Lung (tissue), 17 donors: ENCODE measurements at places on chromosomes 1 and 21. TPM values are rescaled to one million over a fixed set of nuclear protein-coding genes. Genes with fewer than 3 reads are reported as not detected.

- peak; percentile 64 for DNase-seq
- H3K4me3 ChIP-seq, result no peak overlapping the region
- H3K36me3 ChIP-seq, result no peaks in the 10 kb centered on the region
Observed at GRCh38 chr1:197915862-197916499, 1.2 kb upstream of the LHX9 start.

- H3K4me3 ChIP-seq, result no peak overlapping the region
- DNase-seq, result peak; percentile 88
- H3K36me3 ChIP-seq, result no peaks in the 10 kb centered on the region
- peaks cover 3% of the 10 kb centered on the region for H3K4me1 ChIP-seq
- H3K27ac ChIP-seq, result peak overlapping the region; percentile 84
- no peaks in the 10 kb centered on the region for H3K27me3 ChIP-seq
Observed at GRCh38 chr1:94854458-94855306, 34.5 kb downstream of the SLC44A3 start.

- H3K27ac ChIP-seq, result no peak overlapping the region
- no peak for DNase-seq
- no peak overlapping the region for H3K4me3 ChIP-seq
Observed at GRCh38 chr1:234889643-234890042, 239.0 kb downstream of the TOMM20 start.

TMCC2 gene
- 27.0 TPM for total RNA-seq

- no peak overlapping the region for H3K27ac ChIP-seq
- no peaks in the 10 kb centered on the region for H3K4me1 ChIP-seq
- peaks cover 51% of the 10 kb centered on the region for H3K36me3 ChIP-seq
- no peak for DNase-seq
Observed at GRCh38 chr1:154265586-154265985, 6.8 kb upstream of the HAX1 start.

- DNase-seq, result no peak
- H3K27me3 ChIP-seq, result no peaks in the 10 kb centered on the region
- no peak overlapping the region for H3K27ac ChIP-seq
- no peaks in the 10 kb centered on the region for H3K36me3 ChIP-seq
Observed at GRCh38 chr1:53585565-53585964, 126.4 kb downstream of the DMRTB1 start.

CIART gene
- 1.3 TPM for total RNA-seq

KCNJ10 gene
- 0.09 TPM for total RNA-seq

GPR52 gene
- total RNA-seq, result 7.3 TPM
